Activated CD4-positive, alpha-beta T cell treated with anti-CD3 and anti-CD28 coated beads, Interleukin-10, Interleukin-2, amounts not matched to agents 100 ng/mL and 50 ng/mL, durations not matched to agents 16 hours and 8 hours (primary cell): ENCODE measurements at places on chromosomes 1 and 21.

- DNase-seq = no peak
Observed at GRCh38 chr1:165647970-165648369, 16.9 kb downstream of the MGST3 start.

DNA sequence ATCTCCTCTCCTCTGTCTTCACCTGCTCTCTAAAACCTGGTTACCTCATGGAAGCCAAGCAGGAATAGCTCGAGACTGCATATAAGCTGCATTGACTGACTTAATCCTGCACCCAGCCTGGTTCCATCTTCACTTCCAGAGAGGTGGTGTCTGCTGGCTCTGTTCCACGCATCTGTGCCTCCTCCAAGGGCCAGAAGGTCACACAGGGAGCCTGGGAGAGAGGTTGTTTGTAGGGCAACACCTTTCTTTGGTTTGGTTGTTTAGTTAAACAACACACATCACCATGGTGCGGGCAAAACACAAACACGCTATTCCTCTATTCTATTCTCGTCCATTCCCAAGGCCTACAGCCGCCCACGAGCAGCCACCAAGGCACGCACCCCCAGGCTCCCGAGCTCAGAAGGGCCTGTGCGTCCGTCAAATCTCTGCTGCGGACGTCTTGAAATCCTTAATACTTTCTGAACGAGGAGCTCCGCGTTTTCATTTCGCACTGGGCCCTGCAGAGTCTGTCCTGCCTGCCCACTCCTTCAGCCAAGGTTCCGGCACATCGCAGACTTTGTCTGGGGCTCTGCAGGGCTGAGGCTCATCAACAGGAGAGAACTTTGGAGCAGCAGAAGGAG, 116.2 kb downstream of the RIPK4 start:
- DNase-seq = no peak

GRCh38 chr1:209080170-209080781, 503.2 kb upstream of the CAMK1G start:
- no peak for DNase-seq

DNA sequence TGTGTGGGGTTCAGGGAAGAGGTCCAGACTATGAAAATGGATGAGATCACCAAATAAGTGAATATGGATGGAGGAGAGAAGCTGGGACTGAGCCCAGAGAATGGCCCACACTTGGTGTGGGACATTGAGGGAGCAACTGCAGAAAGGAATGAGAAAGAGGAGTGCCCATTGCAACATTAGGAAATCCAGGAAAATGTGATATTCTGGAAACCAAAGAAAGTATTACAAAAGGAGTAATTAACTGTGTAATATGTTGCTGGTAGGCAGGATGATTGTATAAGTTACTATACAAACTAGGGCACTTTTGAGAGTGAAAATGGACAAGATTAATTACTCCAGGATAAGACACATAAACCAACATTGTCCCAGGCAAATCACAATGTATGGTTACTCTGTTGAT, 59.8 kb upstream of the ARTN start:
- no peak for DNase-seq

DNA sequence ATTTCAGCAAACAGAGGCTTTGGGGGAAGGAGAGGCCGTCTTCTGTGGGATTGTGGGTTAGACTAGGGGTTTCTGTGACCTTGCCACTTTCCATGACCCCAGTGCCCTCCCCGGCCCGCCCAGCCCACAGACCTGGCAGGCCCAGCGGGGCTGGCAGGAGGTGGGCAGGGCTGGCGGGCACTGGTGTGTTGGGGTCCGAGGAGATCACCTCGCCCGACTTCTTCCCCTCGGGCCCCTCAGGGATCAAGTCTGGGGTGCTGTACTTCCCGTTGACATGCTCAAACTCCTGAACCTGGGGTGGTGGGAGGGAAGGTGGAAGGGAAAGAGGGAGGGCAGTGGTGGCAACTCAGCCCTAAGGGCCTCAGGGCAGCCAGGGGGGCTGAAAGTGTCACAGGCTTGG, 56.3 kb downstream of the CHD5 start:
- DNase-seq = no peak

DNA sequence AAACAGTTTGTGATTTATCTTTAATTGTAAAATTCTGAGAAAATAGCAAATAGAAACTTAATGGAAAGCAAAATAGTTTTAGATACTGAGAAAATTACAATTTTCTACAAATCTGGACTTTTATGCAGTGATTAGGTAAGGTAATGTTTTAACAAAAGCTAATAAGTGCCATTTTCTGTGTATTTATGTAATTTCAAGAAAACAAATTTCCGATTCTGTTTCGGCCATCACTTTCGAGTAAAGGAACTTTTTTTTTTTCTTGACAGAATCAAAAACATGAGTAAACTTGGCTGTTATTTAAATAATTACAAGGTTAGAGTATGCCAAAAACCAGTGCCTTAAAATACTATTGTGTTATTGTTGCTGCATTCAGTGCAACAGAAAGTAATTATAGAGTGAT, 280.4 kb upstream of the C1orf105 start:
- no peak for DNase-seq

DNA sequence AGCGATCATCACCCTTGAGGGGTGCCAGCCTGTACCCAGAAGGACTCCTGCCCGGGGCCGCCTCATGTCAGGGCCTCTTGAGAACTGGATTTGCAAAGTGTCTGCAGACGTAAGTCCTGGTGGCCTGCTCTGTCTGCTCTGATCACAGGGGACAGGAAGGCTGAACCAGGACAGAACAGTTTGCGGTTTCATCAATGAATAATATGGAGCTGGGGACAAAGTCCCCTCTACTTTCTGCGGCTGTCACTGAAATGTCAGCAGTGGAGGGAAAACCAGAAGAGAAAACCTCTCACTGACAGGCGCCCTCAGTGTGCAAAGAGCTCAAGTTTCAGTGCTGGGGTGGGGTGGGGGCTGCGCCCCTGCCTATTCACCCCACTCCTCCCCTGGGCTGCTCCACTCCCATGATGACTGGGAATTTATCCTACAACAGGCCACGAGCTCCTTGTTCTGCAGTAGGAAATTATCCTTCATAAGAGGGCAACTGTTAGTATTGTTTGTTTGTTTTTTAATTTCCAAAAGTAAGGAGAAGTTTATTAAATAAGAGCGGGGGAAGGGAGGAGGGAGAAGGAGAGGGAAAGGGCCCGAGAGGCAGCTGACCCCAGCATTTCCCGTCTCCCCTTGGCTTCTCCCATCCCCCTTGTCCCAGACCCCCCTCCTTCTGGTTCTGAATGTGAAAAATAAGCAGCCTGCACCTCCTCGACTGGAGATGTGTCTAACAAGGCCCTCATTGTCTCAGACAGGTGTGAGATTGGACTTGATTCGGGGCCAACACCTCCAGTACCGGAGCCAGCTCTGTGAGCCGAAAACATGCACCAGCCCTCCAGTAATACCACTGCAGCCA, 149.2 kb downstream of the CLIC6 start:
- DNase-seq = no peak

DNA sequence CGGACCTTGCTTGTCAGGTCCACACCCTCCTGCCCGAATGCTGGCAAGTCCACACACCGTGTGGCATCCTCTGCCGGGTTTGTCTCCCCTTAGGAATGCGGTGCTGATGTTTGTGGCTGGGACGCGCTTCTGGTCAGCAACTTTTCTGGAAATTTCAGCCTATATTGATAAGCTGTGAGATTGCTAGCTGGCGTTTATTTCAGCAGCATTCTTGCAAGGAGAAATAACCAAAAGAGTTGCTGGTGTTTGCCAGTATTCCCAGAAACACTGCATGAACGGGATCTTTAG, 601 bp downstream of the CEPT1 start:
- DNase-seq = no peak

DNA sequence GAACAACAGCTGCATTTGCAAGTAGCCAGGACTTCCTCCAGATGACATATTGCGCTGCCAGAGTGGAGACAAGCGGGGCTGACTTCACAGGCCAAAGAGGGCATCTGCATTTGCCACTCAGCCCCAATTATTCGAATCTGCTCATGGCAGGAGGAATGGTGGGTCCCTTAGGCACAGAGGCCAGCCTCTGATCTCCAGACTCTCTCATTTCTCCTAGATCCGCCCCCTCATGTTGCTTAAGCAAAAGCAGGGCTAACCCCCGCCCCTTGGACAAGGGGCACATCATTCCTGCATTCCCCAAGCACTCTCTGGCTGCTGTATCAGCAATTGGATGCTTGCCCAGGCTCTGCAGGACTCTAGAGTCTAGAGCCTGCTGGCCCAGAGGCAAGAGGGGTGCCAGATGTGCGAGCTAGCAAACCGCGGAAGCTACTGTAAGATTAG, 262.4 kb downstream of the ST6GALNAC3 start:
- DNase-seq = no peak

GRCh38 chr21:38899277-38899947, 93.7 kb downstream of the ETS2 start:
- no peak for DNase-seq

- no peak for DNase-seq
Observed at GRCh38 chr1:57844382-57844980, 420.6 kb upstream of the DAB1 start.

GRCh38 chr1:187641463-187641862, 812.7 kb downstream of the PLA2G4A start:
- DNase-seq = no peak

DNA sequence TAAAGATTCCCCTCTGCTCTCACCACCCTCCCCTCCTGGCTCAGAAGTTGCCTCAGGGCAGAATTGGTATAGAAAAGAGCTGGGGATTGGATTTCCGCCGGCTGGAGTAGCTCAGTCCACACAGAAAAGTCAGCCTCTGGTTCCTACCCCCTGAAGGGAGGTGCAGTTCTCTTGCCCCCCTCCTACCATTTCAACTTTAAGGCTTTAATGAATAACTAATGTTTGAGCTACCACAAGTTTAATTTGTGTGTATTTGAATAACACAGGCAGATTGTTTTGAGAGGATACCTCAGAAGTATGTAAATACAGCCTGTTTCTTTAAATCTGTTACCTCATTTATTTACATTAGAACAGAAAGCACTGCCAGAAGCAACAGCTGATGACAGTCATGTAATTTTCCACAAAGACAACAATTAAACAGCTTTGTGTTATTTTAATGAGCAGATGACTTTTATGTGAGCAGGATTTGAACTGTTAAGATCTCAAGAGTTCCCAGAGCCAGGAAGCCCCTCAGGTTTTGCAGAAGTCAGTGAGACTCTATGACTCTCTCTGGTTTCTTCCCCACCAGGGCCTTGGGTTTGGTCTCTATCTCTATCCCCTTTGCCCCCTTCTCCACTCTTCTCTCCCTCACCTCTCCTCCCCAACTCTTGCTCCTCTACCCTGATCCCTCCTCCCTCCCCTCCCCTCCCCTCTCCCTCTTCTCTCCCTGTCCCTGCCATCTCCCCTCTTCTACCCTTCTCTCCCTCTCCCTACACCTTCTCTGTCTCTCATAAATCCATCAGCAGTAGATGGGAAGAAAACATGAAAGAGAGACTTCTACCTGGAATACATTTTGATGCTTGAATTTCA, 26.3 kb downstream of the DUSP10 start:
- no peak for DNase-seq

DNA sequence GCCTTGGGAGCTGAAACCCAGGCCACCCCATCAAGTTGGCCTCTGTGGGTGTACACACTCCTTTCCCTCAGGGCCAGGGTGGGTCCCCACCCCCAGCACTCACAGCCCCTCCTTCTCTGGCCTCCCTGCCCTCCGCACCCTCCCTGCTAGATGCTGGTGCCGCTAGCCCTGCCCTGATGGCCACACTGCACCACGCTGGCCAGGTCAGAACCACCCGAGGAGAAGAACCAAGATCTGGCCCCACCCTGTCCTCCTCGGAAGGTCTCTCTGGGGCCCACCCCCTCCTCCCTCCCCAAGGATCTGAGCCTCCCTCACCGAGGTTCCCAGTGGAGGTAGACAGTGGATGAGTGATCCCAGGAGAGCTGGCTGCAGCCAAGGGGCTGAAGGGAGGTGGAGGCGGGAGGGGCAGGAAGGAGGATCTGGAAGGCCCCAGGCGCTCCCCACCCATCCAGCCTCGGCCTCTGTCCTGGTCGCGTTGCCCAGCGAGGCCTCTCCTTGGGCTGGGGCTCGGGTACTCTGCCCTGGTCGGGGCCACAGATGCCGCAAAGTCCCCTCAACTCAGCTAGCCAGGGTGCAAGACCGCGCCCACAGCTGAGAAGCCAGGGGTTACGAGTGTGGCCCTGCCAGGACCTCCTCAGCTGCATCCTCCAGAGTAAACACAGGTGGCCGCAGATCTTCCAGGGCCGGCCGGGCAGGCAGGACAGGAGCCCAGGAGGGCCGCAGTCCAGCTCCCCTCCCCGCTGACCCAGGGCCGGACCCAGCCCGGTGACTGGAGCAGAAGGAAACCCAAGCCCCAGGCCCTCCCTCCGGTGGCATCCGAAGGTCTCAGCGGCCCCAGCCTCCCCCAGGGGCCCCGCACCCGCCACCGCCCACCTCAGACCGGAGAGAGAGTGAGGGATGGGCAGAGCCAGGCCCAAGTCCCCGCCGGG, 5.2 kb downstream of the B3GALT6 start:
- DNase-seq = no peak

- peak; percentile 66 for DNase-seq
Observed at GRCh38 chr1:237799762-237800474, 90.8 kb downstream of the ZP4 start.

DNA sequence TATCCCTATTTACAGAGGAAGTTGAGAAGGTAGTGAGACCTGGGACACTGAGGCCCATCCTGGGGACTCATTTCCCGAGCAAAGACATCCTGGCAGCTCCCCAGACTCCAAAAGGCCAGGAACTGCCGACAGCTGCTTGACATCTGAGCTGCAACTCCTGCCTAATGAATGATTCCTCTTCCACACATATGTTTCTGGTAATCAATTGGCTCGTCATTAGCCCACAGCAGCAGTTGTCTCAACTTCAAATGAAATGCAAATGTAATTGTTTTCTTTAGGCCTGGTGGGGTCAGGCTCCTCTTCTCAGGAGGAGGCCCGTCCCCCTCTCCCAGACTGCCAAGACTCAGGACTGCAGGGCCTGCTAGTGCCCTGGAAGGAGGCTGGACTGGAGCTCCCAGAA, 61.8 kb upstream of the DISP3 start:
- no peak for DNase-seq

DNA sequence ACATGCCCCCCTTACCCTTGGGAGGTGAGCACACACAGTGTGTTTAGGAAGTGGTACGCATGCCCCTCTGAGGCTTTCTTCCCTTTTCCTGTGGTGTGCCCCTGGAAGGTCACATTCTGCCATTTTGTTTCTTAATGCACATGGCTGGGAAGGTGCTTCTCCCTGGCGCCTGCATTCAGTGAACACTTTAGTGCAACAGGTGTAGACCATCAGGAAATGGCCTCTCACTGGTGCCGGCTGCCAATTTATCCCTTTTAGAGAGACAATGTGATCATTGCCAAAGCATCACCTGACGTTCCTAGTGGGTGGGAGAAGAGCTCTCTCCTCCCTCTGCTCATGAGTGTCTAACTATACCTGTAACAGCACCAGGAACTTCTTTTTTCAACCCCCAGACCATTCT, 51.8 kb upstream of the PDE9A start:
- no peak for DNase-seq

GRCh38 chr1:184075055-184076029, 23.8 kb downstream of the TSEN15 start:
- DNase-seq = peak; percentile 56
